Testis (tissue), 5 donors: ENCODE measurements at places on chromosomes 13 and 19.
A peak's percentile ranks its signal among the peaks of the same experiment; 100 is the strongest.

- no peak for DNase-seq
These were observed 16.1 kb downstream of the ZFR2 start for GRCh38 chr19:3852614-3853254.

- no peak for DNase-seq
These were observed 39.2 kb downstream of the ZNF331 start for GRCh38 chr19:53576941-53577653.

DNA sequence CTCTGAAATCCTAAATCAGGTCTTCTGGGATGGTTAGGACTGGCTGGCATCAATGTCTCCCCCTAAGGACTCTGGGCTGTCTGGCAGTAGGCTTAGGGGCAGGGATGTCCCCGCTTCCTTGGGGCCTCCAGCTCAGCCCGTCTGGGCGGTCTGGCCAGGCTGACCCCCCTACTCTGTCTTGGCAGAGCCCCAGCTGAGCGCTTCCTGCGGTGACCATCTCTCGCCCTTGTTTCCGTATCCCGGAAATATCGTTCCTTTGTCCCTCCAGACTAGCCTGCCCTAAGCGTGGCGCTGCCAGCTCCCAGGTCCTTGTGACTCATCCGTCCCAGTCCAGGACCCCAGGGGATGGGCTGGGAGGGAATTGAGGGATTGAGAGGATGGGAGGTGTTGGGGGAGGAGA is 11.3 kb downstream of the GTPBP3 start:
- DNase-seq: no peak

- no peak for DNase-seq
These were observed 45.1 kb downstream of the OLFM4 start for GRCh38 chr13:53073711-53074110.

DNA sequence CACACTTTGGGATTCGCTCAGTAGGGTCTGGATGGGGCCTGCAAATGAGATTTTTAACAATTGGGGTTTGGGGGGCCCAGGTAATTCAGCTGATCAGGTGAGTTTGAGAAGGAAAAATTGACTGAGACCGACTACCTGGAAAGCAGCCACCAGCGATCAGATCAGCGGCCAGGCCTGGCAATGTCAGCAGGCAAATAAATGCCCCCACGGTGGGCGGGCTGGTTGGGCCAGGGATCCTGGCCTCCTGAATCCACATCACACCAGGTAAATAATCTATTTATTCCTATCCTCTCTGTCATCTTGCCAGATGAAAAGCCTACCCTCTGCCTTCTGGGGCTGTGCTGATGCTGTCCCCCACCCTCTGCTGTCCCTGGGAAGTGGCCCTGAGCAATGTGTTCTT is 9.4 kb downstream of the NAPA start:
- no peak for DNase-seq

- DNase-seq: no peak
These were observed 29.9 kb downstream of the TINCR start for GRCh38 chr19:5537870-5538269.

- DNase-seq: no peak
These were observed 16.6 kb upstream of the RAB8A start for GRCh38 chr19:16095071-16095571.

DNA sequence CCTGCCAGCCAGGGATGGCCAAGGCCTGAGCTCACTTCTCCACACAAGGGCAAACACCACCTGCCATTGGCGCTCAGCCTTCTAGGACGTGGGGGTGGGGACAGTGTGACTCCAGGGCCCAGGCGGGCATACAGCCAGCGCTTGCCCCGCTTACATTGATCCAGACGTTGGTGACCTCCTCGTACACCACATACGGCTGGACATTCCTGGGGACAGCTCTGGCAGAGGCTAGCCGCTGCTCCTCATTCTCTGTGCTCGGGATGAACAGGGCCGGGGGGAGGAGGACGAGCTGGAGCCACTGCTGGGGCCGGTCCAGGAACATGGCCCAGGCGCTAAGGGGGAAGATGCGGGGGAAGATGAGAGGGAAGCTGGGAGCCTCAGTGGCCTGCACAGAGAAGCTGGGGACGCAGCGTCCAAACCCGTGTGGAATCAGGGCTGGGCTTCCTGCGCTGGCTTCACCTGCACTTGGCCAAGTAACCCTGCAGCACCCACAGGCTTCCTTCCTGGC is 25.1 kb upstream of the MYDGF start:
- DNase-seq: no peak

DNA sequence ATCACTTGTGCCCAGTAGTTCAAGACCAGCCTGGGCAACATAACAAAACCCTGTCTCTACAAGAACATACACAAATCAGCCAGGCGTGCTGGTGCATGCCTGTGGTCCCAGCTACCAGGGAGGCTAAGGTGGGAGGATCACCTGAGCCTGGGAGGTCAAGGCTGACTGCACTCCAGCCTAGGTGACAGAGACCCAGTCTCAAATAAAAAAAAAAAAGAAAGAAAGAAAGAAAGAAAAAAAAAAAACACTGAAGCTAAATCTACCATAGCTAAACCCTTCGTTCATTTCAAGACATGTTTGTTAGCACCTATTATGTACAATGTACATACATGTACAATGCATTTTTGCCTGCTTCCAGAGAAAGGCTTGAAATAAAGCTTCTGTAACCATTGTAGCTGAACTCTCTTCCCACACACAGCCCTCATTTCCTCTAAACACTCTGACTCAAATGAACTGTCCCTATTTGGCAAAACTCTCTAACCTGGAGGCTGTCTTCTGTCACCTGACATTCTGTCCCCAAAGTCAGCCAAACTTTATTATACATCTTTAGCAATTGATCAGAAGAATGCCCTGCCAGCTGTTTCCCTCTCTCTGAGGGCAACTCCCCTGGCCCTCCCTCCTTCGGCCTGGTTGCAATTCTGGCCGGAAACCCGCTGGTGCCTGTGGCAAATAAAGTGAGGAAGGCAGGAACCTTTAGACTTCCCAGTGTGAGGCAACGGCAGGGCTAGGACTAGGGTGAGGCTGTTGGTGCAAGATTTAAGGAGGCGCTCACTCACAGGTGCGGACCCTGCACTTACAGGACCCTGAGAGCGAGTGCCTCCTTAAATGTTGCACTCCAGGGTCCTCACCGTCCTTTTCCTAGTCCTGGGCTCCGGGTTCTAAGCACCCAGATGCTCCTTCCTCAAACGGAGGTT is 1.8 kb downstream of the ETHE1 start:
- peak; percentile 58 for DNase-seq

DNA sequence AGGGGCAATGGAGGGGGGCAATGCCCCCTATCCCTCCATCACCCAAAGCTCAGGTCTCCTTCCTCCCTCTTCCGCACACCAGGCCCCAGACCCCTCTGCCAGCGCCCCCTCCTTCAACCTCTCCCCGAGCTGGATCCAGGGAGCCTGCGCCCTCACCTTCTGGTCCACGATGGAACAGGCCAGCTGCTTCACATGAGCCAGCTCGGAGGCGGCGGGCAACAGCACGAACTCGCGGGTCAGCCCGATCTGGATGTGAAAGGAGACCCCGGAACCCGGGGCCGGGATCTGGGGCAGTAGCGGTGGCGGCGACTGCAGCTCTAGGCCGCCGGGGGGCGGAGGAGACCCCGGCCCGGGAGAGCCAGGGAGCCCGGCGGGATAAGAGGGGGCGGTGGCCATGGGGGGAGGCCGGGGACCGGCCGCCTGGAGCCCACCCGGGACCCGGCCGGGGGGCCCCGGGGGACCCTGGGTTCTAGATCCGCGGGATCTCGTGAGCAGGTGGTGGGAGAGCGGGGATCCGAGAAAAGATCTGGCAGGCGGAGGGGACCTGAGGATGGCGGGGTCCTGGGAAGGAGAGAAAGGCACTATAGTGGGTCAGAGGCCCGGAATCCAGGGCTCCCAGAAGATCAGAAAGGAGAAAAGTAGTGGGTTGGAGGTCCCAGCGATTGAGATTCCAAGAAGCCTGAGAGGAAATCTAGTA is 791 bp downstream of the PRKD2 start:
- DNase-seq: no peak

- no peak for DNase-seq
These were observed 34.7 kb upstream of the WDFY2 start for GRCh38 chr13:51549593-51549992.

DNA sequence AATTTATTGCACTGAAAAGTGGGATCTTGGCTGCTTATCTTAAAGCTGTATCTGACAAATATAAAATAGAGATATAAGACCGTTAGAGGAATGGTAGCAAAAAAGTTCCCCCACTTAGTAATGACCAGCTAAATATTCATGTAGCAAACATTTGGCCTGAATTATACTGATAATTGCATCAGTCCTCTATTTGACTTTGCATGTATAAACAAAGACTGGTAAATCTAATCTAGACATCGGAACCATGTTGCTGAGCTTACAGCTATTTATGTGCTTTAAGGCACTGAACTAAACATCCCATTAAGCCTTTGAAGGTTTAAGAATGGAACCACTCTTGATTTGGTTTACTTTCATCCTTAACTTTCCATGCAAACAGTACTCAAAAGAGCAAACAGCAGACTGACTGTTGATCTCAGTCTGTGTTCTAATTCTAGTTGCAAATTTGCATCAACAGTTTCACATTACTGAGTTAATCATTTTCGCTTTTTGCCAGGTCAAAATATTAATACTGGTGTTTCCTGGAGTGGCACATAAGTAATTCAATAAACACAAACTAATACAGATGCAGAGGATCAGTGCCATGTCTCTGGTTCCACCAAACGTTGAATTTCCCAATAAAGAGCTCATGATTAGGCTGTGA is 203.5 kb upstream of the HTR2A start:
- no peak for DNase-seq

- DNase-seq: no peak
These were observed 11.4 kb downstream of the AKT2 start for GRCh38 chr19:40273469-40274360.

GRCh38 chr13:22168437-22169190 is 497.7 kb downstream of the FGF9 start:
- no peak for DNase-seq

DNA sequence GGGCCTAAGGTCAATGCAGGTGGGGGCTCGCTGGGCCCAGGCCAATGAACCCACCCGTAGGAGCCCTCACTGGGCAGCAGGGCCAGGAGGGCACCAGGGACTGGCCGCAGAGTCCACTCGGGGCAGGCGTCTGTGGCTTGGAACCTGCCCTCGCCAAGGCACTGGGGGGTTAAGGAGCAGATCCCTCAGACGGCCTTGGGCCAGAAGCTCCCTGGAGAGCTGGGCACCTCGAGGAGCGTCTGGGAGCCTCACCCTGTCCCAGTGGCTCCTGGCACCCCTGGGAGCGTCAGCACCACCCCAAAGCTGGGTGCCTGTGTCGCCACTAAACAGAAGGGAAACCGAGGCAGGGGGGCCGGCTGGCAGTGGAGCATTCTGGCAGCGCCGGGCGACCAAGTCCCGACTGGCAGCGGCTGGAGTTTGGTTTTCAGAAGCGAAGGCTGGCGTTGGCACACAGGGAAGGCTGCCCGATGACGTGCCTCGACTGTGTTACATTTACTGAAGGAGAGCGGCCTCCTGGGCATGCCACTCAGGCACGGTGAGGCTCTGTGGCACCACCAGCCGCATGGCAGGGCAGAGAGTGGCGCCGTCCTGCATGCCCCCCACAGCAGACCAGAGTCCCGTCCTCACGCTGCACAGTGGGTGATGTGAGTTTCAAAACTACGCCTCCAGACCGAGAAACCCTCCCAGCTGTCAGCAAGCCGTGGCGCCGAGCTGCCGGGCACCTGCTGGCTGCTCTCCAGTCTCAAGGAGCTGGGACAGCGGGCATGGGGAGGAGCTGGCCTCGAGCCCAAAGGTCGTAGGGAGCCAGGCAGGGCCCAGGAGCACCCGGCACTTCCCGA is 9.2 kb upstream of the MEX3D start:
- DNase-seq: no peak

- DNase-seq: no peak
These were observed 63.9 kb downstream of the GPC6 start for GRCh38 chr13:93290503-93290902.

DNA sequence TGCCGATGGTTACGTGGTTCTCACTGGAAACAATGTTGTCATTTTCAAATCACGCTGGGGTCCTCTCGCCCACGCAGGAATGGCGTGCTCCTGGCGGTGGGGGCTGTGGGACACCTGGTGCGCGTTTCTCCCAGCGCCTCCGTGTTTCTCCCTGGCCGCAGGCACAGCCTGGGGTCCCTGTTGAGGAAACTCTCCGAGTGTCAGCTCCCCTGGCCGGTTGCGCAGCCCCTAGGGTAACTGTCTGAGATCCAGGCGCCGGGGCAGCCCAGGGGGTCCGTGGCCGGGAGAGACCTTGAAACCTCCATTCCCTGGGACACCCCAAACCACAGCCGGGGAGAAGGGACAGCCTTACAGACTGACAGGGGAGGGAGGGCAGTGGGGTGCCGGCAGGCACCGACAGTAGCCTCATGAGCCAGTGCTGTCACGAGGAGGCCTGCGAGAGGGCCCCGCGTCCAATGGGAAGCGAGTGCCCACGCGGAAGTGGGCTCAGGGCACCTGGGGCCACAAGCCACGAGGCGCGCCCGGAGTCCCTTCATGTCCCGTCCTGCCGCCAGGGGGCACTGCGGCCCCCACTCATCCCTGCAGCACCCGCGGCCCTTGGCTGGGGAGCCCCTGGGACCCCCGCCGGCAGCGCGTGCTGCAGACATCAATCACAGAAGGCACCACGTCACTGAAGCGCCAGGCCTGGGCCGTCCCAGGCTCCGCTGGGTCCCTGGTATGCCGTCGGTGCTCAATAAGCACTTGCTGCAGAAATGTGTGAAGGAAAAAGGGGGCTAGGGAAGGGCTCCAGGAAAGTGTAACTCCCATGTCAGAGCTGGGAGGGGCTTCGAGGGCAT is 9.5 kb downstream of the ADAMTSL5 start:
- peak; percentile 80 for DNase-seq

GRCh38 chr19:46887240-46887782 is 26.5 kb downstream of the ARHGAP35 start:
- no peak for DNase-seq

DNA sequence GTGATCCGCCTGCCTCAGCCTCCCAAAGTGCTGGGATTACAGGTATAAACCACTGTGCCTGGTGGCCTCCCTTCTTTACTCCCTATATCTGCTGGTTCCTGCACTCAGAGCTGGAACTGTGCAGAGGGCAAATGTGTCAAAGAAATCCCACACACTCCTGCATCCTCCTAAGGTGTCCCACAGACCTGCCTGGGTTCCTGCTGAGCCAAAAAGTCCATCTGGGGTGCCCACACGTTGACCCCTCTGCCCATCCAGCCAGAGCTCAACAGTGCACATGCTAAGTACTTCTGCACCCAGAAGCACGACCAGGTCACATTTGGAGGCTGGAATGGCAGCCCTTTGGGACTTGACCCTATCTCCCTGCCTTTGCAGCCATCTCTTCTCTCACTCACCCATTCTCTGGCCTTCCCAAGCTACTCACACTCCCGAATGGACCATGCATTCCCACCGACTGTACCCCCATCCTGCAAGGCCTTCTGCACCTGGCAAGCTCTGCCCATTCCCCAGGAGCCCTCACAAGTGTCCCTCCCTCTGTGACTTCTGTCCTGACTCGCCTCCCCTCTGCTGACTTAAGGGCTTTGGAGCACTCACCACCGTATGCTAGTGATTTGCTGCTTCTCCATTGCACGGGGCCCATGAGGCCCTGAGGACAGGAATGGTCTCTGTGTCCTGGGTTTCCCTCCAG is 152.1 kb downstream of the KCTD15 start:
- DNase-seq: no peak

DNA sequence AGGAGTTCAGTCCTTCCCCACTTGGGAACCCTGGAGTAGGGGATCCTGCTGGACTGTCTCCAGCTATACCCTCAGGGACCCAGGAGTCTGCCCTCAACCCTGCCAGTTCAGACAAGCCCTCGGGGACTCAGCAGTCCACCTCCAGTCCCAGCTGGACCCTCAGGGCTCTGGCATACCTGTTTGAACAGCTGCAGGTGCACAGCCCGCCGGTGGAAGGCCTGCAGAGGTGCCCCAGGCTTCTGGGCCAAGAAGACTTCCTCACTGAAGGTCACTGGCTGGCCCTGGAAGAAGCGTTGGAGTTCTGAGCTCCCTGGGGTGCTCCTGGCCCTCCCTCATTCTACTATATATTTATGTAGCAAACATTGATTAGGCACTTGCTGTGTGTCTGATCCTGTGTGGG is 8.6 kb downstream of the CRB3 start:
- no peak for DNase-seq
